ENCODE measurements at places on chromosomes 3 and 15.
A peak's percentile ranks its signal among the peaks of the same experiment; 100 is the strongest.

DNA sequence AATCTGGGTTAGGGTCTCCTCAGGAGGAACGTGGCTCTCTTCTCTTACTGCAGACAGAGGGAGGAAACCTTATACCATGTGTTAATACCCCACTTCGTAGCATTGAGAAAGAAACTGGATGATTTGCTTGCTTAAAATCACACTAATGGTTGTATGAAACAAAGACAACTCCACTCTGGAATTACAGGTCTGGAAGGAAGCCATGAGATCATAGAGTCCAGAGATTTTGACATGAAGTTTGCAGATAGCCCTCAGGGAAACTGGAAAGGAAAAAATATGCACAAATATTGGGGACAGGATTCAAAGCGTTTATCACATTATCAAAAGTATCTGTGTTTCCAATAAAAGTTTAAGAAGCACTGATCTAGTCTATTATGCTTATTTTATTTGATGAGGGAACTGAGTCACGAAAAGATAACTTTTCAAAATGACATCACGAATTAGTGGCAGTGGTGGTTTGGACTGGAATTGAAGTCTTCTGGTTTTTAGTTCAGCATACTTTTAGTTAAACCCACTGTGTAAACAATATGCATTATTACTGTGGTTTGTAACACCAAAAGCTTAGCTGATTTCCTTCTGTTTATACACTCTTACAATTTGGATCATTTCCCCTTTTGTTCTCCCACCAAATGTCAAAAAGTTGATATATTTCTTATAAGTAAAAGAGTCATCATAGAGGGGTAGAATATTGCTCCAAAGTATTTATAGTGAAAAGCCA is 16.8 kb downstream of the FGF7 start:
- no peak for DNase-seq

DNA sequence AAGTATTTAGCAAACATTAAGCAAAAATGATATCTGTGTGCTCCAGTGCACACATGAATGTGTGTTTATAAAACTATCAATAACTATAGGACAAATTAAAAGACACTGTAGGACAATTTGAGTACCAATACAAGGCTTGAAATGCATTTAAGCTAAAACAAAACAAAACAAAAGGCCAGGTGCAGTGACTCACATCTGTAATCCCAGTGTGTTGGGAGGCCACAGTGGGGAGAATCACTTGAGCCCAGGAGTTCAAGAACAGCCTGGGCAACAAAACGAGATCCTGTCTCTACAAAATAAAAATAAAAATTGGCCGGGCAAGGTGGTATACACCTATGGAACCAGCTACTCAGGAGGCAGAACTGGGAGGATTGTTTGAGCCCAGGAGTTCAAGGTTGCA is 50.7 kb downstream of the CSNK1G1 start:
- DNase-seq: peak; percentile 15

DNA sequence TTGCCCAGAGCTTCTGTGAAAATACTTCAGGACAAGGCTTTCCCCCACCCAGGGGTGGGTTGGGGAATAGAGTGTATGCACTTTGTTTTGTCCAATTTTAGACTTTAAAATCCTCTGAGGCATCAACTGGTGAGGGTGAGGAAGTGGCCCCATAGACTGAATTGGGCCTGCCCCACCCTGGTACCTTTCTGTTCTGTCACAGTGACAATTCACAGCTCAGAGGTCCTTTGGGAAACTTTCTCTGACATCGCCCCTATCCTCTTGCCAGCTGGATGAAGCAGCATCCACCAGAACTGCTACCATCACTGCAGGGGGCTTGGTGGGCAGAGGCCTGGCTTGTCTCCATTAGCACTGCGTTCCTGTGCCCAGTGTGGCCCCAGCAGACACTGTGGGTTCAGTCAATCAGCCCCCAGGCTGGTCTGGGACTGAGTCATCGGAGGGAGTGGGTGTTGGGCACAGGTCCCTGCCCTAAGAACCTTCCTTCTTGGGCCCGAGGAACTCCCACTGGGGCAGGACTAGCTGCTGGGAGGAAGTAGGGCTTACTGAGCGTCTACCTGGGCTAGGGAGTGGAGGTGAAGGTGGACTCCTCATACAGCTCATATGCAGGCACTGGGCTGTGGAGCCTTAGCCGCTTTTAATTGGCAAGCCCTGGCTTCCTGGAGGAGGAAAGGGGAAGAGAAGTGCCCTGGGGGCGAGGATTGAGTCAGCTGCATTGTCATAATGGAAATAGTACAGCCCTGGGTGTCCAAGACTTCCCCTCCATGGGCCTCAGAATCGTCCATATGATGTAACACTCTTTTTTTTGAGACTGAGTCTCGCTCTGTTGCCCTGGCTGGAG is 1.5 kb upstream of the PPM1M start:
- DNase-seq: peak; percentile 29

GRCh38 chr3:112124907-112125607 is 8.0 kb downstream of the GCSAM start:
- no peak for DNase-seq
